ENCODE measurements at places on chromosomes 2 and 18.

DNA sequence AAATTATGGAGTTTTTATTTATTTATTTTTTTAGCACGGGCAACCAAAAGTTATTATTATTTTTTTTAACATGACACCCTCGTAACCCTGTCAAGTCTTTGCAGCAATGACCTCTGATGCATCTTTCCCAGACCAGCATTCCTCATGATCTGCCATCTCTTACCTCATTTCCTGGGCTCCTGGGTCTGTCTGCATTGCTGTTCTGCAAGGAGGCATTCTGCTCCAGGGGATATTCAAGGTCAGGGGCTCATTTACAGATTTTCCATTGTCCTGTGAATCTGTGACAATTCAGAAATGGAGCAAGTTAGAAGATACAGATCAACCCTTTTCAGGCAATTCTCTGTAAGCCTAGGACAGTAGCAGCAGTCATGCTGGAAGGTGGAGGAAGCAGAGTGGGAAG, 43.0 kb downstream of the NGEF start:
- DNase-seq: no peak

DNA sequence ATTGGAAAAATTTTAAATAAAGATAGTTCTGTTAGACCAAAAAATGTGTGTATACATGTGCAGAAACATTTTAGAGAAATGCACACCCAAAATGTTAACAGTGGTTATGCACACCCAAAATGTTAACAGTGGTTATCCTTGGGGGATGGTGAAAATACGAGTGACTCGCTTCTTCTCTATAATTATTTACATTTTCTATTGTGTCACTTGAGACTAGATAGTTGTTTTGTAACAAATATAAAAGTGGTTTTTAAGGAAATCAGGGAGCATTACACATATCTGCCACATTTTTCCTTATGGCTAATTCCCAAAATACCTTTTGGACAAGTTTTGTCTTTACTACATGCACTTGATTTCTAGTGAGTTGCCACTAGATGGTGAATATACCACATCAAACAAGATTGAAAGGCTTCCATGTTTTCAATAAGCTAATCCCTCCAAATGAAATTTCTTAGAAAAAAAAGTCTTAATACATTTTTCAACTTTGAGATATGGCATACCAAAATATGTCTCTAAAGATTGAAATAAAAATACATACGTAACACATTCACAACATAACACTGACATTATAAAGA, 9.0 kb upstream of the HIBCH start:
- DNase-seq: no peak

GRCh38 chr2:177784745-177785067, 287.9 kb downstream of the PDE11A start:
- DNase-seq: no peak

- DNase-seq: no peak
Measured at GRCh38 chr18:50207722-50208121, 12.8 kb upstream of the MYO5B start.

DNA sequence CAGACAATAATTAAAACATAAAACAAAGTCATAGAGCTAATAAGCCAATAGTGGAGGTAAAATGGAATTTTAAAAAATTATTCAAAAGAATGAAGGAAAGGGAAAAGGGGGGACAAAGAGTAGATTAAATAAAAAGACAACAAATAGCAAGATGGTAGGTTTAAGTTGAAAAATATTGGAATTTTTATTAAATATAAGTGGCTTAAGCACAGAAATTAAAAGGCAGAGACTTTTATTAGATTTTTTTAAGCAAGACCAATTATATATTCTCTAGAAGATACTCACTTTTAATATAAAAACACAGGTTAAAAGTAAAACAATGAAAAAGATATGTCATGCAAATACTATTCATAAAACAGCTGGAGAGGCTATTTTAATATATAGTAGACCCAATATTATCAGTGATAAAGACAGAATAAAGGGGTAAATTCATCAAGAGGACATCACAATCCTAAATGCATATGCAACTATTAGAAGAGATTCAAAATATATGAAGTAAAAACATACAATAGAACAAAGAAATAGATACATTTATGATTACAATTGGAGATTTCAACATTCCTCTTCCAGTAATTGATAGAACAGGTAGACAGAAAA, 98.7 kb downstream of the CYP26B1 start:
- DNase-seq: no peak

GRCh38 chr2:119136872-119137271, 21.7 kb downstream of the C1QL2 start:
- DNase-seq: no peak

DNA sequence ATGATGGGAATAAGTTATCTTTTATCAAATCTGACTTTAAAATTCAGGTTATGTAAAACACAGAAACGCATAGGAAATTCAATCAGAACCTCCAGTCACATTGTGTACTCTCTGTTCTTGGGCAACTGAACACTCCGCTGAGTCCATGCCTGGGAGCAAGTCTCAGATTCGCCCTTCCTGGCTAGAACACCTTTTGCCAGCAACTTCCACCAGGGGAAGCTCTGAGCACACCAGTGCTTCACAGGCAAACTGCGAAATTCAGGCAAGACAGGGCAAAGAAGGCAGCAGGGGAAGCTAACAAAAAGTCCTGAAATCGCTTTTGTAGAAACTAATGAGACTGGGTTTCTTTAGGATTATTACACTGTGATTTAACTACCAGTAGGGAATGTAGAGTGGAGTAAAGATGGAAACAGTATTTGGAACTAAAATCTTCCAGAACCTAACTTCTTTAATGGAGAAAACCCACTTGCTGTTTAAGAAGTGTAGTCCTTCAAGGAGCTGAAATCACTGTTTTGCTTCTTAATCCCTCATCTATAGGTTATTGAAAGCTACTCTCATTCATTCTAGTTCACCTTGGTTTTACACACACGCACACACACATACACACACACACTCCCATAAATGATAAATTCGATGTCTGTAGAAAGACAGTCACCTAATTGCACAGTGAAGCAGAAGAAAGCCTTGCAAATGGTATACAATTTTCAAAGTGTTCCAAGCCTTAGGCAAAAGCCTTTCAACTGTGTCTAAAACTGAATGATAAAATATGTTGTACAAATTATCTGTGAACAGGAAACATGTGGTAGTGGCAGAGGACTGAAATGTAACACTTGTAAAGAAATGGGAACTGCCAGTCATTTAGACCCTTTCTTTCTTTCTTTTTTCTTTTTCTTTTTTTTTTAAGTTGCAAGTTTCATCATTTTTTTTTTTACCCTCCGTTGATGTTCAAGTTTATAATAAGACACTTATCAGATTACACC, 214.5 kb downstream of the TMEM182 start:
- no peak for DNase-seq

GRCh38 chr2:7169593-7169992, 252.4 kb downstream of the RNF144A start:
- no peak for DNase-seq

DNA sequence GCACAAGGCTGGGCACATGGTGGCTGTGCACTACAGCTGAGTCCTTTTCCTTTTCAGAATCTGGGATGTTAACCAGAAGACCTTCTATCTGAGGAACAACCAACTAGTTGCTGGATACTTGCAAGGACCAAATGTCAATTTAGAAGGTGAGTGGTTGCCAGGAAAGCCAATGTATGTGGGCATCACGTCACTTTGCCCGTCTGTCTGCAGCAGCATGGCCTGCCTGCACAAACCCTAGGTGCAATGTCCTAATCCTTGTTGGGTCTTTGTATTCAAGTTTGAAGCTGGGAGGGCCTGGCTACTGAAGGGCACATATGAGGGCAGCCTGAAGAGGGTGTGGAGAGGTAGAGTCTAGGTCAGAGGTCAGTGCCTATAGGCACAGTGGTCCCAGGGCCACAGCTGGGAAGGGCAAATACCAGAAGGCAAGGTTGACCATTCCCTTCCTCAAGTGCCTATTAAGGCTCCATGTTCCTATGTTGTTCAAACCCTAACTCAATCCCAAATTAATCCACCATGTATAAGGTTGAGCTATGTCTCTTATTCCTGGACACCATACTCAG, 2.2 kb downstream of the IL1RN start:
- DNase-seq: no peak

All from HS-27A (cell line).